Hematopoietic multipotent progenitor cell (in vitro differentiated cells): ENCODE measurements at places on chromosomes 7 and 10.

GRCh38 chr10:112950714-112951358 is 789 bp downstream of the TCF7L2 start:
- no peak for DNase-seq

DNA sequence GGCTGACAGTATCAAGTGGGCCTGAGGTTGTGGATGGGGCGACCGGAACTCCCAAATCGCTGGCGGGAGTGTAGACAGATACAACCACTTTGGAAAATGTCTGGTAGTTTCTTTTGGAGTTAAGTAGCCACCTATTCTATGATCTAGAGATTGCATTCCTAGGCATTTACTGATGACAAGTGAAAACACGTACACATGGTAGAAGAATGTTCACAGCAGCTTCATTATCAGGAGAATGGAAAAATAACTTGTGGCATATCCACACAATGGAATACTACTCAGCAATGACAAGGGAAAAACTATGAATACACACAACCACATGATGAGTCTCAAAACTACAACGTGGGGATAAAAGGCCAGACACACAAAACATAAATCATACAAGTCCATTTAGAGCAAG is 146.0 kb downstream of the MYOF start:
- no peak for DNase-seq

GRCh38 chr7:81743665-81744064 is 26.2 kb downstream of the HGF start:
- no peak for DNase-seq

- no peak for DNase-seq
Observed at GRCh38 chr10:3923033-3923432, 138.0 kb upstream of the KLF6 start.
